Stimulated activated CD8-positive, alpha-beta memory T cell treated with anti-CD3 and anti-CD28 coated beads, Interleukin-12 subunit alpha, Interleukin-12 subunit beta, amount 100 ng/mL, for 1 hour (primary cell): ENCODE measurements at places on chromosomes 4 and X.

DNA sequence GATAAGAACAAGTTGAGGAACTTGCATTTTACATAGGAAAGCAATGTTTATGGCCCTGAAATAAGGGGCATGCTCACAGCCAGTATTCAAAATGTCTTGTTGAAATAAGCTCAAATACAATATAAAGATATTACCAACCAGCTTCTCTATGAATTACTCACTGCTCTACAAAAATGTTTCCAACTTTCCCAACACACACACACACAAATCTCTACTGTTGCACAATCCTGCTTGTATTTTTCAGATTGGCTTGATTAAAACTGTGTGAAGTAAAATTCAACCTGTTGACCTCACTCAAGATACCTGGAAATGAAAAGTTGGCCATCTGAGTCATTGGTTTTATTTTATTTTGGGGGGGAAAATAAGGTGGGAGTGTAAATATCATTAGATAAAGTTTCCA, 128.6 kb downstream of the CHIC2 start:
- no peak for DNase-seq

- no peak for DNase-seq
These were observed 661.5 kb upstream of the FRG1 start for GRCh38 chr4:189279188-189279587.

DNA sequence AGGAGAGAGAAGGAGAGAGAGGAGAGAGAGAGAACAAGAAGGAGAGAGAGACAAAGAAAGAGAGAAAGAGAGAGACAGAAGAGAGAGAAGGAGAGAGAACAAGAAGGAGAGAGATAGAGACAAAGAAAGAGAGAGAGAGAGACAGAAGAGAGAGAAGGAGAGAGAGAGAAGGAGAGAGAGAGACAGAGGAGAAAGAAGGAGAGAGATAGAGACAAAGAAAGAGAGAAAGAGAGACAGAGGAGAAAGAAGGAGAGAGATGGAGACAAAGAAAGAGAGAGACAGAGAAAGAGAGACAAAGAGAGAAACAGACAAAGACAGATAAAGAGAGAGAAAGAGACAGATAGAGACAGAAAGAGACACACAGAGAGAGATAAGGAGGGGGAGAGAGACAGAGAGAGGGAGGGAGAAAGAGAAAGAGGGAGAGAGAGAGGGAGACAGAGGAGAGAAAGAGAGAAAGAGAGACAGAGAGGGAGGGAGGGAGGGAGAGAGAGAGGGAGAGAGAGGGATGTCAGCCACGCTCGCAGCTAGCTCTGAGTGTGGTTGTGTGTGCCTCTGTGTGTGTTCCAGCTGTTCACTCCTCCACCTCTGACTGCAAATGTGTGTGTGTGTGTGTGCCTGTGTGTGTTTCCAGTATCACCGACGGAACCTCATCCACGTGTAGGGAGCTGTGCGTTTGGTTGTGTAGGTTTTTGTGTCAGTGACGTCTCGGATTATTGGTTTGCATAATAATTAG, 105.8 kb downstream of the CRLF2 start:
- no peak for DNase-seq

DNA sequence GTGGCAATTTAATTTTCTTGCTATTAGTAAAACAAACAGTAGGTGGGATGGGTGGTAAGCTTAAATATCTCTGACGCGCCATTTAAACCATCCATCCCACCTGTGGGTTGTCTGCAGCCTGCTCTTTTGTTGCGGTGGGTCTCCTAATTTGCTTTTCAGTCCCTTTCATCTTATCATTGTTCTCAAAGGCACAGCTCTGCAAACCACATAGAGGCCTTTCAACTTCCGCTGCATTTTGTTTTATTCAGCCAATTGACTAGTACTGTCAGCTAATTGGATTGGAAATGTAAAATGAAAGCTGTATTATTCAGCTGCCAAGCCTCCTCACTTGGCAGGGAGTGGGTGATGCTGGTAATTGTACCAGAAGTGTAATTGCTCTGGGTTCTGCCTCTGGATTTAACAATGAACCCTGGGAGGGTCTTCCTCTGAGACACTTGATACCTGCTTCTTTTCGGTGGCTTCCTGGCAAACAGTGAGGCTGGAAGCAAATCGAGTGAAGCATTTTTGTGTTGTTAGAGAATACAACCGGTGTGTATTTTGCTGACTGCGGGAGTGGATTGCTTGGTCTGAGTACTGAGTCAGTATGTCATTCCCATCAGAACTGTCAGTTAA, 165.6 kb downstream of the FRAS1 start:
- DNase-seq: no peak

DNA sequence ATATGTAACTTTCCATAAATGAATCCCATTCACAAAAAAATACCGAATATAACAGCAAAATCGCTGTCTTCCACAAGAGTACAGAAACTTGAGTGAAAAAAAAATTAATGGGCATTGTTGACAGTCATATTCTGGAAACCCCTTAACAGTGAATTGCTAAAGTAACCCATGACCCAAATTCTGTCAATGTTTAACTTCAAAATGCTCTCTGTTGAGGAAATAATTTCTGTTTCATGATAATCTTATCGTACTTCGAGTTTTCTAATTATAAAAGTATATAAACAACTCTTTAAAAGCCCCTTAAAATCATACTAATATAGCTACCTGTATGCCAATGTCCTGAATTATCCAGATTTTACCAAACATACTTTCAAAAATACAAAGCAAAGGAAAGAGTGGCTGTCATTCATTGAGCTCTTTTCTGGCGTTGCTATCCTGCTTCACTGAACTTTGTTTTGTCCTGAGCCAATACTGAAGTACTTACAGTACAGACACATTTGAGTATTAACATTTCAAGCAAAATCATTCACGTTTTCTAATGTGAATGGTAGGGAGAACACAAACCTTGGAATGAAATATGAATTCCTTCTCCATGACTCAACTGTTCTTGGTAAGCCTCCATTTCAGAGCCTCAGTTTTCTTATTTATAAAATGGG, 2.4 kb downstream of the XAGE3 start:
- no peak for DNase-seq

GRCh38 chrX:48003367-48003757, 427 bp downstream of the ZNF182 start:
- no peak for DNase-seq

GRCh38 chrX:1593286-1594271, 2.2 kb downstream of the AKAP17A start:
- no peak for DNase-seq

DNA sequence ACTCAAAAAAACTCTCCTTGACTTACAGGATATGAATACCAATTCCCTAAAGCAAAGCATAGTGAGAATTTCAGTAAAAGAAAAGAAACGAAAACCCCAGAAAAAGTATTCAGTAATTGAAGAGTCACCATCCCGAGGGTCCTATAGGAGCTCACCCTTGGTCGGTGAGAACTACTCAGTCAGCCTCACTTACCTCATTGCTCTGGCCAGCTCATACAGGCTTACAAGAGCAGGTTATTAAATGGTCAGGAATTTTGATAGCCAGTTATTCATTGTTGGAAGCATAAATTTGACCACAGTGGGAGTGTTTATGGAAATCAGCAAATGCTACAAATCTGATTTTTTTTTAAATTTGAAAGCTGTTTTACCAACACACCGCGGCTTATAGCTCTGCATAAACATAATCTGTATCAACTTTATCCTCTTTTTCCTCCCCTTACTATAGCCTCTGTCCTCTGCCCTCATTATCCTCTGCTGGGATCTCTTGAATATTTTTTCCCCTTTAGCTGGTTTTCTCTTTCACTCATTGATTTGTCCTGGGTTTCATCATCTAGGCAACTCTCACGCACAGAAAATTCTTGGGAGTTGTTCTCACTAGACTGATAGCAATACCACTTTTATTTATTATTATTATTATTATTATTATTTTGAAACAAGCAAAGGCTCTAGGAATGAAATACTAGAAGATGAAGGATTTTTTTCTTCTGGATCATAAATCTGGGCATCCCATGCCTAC, 11.0 kb upstream of the CXCL2 start:
- no peak for DNase-seq

DNA sequence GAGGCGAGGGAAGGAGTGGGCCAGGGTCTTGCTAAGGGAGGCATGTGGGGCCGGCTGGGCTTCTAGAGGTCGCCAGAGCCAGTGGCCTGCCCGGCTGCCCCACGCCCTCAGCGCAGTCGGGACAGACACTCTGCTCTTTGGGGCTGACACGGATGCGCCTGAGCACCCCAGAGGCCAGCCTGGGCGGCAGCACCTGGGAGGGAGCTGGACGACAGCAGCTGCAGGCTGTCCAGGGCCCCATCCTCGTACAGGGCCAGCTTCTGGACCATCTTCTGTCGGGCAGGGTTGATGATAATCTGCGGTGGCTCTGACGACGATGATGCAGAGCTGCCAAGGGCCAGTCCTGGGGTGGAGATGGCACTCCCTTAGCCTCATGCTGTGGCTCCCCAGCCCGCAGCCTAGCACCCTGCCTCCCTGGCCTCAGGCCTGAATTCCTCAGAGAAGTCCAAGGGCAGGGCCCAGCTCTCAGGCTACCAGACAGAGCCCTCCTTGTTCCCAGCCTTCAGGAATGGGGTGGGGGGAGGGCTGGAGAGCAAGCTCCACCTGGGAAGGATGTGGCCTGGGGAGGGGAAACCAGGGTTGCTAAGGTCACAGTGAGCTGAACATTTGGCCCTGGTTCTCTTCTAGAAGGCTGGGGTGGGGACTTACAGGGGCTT, 7.2 kb downstream of the IRAK1 start:
- no peak for DNase-seq

DNA sequence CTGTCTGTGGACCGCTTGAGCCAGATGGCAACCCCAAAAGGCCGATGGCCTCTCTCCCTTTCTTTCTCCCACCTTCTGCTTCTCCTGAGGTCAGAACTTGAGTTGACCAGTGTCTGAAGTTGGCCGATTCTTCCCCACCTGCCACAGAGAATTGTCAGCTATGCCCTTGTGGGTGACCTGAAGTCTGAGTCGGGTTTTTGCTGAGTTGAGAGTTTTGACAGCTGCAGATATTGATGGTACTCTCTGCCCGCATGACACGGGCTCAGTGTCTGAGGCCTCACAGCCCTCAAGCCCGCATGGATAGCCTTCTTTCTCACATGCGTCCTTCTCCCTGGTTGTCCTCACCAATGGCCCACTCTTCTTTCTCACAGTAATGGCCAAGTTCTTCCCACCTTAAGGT, 111.0 kb downstream of the EFNB1 start:
- DNase-seq: no peak

GRCh38 chr4:85747882-85748491, 273.0 kb downstream of the ARHGAP24 start:
- DNase-seq: no peak

DNA sequence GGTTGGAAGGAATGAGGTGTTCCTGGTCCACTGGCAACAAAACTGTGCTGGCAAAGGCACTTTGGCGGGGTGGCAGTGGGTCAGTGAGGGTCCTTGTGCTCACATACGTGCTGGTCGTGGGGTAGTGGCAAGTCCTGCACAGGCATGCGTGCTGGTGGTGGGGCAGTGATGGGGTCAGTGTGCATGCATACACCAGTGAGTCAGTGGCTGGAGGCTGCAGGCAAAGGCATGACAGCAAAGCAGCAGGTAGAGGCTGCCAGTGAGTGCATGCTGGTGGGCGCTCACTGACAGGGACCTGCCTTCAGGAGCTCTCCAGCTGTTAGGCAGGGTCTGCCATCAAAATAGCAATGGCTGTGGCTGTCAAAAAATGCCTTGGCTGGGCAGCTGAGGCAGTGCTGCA, 42.1 kb downstream of the TMPRSS11E start:
- DNase-seq: no peak

- no peak for DNase-seq
These were observed 232.7 kb downstream of the MGST2 start for GRCh38 chr4:139898293-139898692.

- no peak for DNase-seq
These were observed 552.6 kb downstream of the TRIML1 start for GRCh38 chr4:188691811-188692210.

GRCh38 chr4:38609614-38610013, 54.4 kb upstream of the KLF3 start:
- no peak for DNase-seq

DNA sequence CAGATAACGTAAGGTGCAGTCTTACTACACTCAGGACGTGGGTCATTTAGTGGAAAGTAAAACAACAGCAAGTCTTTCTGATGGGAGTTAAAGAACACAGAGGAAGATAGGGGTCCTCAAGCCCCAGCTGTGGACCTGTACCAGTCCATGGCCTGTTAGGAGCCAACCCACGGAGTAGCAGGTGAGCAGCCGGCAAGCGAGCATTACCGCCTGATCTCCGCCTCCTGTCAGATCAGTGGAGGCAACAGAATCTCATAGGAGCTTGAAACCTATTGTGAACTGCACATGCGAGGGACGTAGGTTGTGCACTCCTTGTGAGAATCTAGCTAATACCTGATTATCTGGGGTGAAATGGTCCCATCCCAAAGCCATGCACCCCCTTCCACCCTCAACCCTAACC, 1180.8 kb downstream of the FSTL5 start:
- DNase-seq: no peak

DNA sequence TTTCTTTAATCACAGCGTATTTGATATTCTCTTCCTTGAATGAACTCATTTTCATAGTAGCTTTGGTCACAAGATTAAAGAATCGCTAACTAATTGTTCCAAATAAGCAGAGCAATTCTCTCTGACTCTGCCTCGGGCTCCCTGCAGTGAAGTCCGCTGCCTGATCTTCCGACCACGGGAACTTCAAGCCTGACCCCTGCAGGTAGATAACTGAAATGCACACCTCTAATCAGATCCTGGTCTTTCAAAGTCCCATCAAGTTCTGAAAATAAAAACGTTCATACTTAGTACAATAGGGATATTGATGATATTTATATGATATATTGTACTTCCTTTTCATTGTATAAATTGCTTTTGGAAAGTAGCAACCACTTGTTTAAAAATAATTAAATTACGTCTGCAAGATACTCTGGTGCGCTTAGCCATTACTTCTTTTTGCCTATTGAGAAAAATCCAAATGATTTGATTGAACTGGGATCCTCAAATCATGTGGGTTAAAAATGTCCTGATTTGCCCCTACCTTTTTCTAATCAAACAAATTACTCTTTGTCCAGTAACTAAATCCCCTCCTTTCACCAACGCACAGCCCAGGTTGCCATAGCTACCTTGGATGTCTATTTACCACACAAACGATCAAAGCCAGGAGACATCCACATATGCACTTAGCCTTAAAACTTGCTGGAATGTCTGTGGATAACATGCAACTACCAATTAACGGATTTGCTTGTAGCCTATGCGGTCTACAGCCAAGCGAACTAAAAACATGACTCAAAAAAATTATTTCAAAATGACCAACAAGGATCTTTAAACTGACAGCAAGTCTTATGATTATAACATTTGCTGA, 4.2 kb downstream of the MID1 start:
- no peak for DNase-seq

- DNase-seq: no peak
These were observed 1190.4 kb downstream of the TECRL start for GRCh38 chr4:63218856-63219255.

DNA sequence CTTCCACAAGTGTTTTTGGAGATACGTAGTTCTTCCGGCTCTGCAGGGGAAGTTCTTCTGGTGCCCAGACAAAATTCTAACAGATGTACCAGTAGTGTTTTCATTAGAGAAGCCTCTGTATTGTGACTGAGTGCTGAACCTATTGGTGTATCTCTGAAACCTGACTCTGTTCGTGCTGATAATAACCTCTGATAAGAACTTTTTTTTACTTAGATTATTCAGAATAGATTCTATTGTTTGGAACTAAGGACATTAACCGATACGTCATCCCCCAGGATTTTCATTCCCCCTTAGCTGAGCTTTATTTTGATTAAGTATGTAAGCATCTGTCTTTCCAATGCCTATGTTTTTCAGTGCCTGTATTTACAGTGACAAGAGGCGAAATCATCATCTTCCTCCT, 362.9 kb downstream of the PDGFC start:
- no peak for DNase-seq
